ENCODE measurements at places on chromosomes 2 and 18.

GRCh38 chr2:120320318-120320851 is 25.6 kb upstream of the INHBB start:
- DNase-seq: no peak

GRCh38 chr2:165082479-165082878 is 121.4 kb downstream of the SCN3A start:
- DNase-seq: no peak

- DNase-seq: no peak
Measured at GRCh38 chr2:234444893-234445292, 52.0 kb downstream of the ARL4C start.

DNA sequence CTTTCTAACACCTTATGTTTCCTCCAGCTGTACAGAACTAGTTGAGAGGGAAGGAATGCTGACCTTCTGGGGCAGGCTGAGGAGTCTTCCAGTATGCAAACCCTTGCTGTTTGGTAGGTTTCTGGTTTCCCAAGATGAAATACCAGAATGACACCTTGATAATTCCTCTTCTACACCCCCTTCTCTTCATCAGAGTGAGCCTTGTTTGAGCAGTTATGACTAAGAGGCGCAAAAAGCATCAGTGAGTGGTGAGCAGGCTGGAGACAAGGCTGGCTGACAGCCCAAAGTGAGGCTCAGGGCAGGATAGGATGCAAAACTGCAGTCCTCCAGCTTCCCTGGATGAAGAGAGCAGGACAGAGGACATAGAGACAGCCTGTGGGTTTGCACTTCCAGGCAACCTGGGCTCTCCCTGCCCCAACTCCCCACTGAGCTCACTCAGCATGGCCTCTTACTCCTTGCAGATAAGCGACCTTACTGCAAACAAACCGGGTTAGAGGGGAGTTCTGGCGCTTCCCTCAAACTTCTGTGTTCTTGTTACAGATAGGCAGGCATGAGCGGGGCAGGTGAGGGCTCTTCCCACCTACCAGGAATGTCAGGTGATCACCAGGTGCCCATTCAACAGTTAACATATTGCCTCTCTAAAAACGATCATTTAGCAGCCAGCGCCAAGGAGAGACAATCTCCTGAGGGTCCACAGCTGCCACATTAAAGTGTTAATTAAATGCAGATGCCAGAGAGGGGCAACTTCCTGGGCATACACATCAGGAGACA is 5.4 kb downstream of the MPPE1 start:
- DNase-seq: peak; percentile 33

DNA sequence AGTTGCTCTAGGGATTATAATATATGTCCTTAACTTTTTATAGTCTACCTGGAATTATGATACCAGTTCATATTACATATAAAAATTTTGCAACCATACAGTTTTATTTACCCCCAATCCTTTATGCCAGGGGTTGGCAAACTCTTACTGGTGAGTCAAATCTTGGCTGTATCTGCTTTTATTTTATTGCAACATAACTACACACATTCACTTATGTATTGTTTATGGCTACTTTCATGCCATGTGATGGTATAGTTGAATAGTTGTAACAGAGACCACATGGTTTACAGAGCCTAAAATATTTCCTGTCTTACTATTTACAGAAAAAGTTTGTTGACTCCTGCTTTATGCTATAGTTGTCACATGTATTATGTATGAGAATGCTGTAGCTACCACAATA is 25.8 kb upstream of the DLX2 start:
- no peak for DNase-seq

GRCh38 chr2:38260469-38260868 is 116.6 kb downstream of the ATL2 start:
- no peak for DNase-seq

DNA sequence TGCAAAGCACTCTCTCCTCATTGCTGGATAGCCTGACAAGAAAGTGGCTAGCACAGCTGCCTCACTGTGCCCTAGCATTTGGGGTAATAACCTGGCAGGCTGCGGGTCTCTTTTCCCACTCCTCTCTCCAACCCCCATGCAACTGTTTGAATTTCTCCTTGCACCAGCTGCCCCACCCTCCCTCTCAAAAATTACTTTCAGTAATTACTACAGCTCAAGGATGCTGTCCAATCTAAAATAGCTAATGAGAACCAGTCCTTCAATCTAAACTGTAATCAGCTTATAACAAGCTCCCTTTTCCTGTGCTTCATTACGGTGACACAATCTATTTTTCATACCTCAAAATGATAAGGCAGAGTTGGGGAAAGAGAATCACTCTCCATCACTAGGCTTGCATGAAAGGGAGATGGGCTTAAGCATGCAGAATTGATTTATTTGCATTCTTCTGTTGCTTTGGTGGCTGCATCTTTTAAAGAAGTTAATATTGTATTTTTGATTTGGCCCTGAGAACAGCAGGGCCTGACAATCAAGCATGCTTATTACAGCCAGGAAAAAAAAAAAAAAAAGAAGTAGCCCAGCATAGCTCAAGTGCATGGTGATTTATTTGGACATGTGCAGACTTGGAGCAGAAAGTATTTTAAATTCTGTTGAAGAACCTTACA is 881.8 kb downstream of the SLC4A3 start:
- DNase-seq: no peak

DNA sequence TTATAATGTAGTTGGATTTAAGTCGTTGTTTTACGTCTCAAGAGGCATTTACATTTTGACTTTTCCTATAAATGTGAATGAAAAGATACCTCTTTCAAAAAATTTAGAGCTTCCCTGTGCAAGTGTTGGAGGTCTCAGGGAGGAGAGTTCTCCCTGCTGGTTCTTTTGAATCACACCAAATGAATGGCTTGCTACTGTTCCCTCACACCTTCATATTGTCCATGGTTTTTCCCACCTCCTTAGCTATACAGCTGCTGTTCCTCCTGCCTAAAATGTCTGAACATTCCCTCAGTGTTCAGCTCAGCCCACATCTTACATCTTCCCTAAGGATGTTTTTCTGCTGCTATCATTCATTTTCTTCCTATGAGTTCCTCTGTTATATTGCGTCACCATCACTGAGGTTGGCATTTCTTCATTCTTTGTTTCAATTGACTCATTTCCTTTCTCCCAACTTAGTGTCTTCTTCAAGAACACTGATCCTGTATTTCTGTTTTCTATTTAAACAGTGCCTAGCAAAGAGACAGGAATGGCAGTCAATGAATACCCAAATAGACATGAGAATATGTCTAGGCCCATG is 46.0 kb downstream of the COX7A2L start:
- DNase-seq: no peak

GRCh38 chr2:27353762-27354596 is 2.6 kb downstream of the GTF3C2 start:
- DNase-seq: no peak

GRCh38 chr2:104289651-104290565 is 564.0 kb upstream of the POU3F3 start:
- no peak for DNase-seq

DNA sequence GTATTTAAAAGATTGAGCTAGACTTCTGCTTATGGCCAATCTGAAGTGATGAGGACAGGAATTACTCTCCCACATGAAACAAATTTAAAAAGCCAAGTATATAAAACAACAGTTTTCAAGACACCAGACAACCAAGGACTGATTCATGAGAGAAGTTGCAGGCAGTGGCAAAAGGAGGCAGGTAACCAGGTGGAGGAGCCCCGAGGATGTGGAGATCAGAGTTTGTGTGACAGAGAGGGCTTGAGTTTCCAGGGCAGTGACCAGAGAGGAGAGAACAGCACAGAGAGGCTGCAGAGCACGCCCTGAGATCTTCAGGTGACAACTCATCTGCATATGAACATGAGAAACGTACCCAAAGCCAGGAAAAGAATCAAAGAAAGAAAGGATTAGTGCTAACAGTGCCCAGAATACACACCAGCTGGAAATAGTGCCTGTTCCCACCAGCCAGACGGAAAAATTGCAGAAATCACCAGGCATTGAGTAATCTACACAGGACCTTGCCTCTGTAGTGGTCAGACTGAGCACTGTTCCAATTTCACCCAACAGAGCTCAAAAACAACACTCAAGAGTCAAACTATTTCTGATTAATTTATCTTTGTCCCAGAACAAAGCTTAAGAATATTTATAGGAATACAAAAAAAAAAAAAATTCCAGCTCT is 173.1 kb downstream of the SEPTIN10 start:
- no peak for DNase-seq

- no peak for DNase-seq
Measured at GRCh38 chr2:233486357-233486756, 80.2 kb downstream of the USP40 start.

- DNase-seq: no peak
Measured at GRCh38 chr2:15712551-15713342, 121.1 kb downstream of the DDX1 start.

DNA sequence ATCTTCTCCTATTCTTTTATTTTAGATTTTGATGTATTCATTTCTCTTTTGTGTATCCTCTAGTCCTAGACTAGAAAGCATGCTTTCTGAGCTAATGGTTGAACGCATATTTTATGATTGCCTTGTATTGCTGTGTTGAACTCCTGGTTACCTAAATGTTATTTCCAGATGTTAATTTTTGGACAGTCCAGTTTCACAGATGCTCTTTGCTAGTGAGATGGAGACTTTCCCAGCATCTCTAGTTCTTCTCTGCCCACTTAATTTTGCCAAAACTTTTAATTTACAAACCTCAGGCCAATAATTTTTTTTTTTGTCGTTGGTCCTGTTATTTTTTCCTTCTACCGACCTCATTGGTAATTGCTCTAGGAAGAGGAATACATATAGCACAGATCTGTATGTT is 153.2 kb downstream of the HAUS1 start:
- no peak for DNase-seq

DNA sequence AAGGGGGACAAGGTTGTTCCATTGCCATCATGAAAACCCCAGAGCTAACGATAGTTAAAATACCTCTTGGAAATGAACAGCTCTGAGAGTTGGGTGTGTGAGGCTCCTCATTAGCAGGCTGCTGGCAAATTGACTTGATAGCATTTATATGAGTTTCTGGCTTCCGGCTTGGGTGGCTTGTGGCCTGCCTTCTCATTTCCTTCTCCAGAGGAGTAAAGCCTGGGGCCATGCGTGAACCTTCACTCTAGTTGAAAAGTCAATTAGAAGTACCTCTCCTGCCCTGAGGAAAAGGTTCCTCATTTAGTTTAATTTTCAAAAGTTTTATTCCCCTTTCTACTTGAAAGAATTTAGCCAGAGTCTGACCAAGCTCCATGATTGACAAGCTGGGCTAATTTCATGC is 67.1 kb downstream of the MGAT5 start:
- DNase-seq: no peak

DNA sequence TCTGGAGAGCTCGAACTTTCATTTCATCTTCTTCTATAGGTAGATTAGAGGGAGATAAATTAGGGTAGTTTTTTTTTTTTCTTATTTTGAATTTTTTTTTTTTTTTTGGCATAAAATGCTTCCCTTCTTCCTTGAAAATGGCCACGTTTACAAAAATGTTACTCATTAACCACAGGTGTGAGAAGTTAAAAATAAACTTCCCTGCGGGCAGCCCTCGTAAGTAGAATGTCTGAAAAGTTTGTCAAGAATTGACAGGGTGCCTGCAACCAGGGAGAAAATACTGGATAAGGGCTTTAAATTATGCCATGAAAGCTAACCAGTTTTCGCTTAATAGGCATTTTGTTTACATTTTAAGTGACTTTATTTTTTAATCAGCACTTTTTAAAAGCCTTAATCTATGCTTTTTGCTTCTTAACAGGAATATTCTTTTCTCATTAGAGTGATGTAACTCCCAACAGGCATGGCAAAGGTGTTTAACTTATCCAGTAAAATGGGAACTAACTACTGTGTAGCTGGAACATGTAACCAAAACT is 4.2 kb upstream of the FN1 start:
- DNase-seq: no peak

GRCh38 chr2:217297096-217297495 is 437.2 kb upstream of the TNP1 start:
- DNase-seq: no peak

- no peak for DNase-seq
Measured at GRCh38 chr2:181258720-181259119, 198.5 kb upstream of the ITGA4 start.

- no peak for DNase-seq
Measured at GRCh38 chr18:22846088-22846683, 86.9 kb upstream of the RBBP8 start.

GRCh38 chr2:33236482-33237385 is 239.7 kb upstream of the RASGRP3 start:
- DNase-seq: no peak

DNA sequence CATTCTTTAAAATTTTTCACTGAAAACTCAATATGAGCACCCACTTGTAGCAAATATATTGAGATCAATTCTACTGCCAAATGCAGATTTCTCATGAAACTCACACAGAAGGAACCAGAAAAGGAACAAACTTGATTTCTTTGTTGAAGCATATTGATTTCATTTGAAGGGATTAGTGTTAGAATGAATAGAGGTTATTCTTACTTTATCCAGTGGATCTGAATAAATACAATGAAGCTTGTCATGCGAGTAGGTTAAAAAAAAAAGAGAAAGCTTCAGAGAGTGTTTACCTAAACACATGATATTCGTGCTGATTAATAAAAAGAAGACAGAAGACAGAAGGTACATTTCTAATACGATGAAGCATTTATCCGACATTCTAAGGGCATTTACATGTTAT is 226.7 kb upstream of the ZSWIM2 start:
- no peak for DNase-seq

- no peak for DNase-seq
Measured at GRCh38 chr2:233242231-233242927, 9.1 kb upstream of the ATG16L1 start.

- no peak for DNase-seq
Measured at GRCh38 chr18:1892191-1892590, 679.1 kb downstream of the METTL4 start.

DNA sequence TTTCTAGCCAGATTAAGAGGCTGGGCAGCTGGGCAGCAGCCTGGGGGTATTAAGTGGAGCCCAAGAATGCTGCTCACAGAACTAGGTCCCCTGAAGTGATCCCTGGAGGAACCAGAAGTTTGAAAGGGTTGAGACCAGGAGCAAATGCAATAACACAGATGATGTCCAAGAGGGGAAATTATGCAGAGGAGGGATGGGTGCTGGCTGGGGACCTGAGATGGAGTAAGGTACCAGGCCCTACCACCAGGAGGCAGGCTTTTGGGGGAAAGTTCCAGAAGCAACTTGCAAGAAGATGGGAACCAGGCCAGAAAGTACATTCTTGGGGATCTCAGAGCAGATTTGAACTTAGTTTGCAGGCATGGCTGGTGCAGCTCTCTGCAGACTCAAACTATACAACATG is 175.1 kb downstream of the NCK2 start:
- DNase-seq: no peak

- DNase-seq: no peak
Measured at GRCh38 chr2:157169889-157170288, 87.6 kb upstream of the GALNT5 start.

DNA sequence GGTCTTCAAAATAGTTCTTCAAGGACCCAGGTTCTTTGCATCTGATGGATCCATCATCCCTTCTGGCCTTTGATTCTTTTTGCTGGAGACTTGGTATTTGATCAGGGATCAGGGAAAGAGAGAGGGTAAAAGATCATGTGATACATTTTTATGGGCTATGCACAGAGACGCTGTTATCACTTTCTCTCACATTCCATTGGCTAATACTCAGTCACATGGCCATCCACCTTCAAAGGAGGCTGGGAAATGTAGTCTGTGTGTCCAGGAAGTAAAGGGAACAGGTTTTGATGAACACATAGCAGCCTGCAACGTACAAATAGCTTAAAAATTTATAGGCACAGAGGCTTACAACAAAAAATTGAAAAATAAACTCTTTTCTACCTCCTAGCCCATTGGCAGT is 629.6 kb upstream of the FANCL start:
- no peak for DNase-seq
